ENCODE measurements at places on chromosomes 4 and X.

GRCh38 chr4:7892212-7893019 lies 47.2 kb downstream of the AFAP1 start:
- DNase-seq = no peak

DNA sequence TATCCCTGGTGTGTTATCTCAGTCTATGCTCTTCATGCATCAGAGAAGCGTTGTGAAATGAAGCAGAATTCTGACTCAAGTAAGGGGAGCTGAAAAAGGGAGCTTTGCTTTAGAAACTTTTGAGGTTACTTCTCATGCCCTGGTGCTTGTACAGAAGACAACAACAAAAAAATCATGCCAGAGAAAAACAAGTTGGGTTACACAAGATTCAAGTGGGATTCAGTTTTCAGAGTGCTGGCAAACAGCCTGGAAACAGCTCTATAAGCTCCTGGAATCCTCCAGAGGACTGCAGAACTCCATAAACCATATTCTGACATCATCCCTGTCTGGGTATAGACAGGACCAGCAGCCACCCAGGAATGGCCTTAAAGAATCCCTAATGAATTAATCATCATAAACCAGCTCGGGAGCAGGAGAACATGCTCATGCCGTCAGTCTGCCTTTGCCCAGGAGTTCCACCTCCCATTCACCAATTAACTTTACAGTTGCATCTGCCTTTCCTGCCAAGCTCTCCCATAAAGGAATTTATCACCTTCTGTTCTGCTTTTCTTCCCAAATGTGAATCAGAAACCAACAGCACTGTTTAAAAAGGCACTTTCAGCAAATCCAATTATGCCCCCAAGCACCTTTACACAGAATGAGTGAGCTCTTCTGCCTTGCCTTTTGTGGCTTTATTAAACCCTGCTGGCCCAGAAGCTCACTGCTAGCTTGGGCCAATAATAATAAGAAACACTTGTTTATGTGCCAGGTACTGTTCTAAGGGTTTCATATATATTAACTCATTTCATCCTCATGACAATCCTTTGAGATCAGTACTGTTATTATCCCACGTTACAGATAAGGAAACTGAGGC lies 54.5 kb upstream of the FBXW7 start:
- DNase-seq = no peak

- peak; percentile 49 for DNase-seq
These were observed at the start of gene SOWAHB for GRCh38 chr4:76897536-76898384. TSS of gene SOWAHB (minus strand) at chr4:76898144. CDS start at chr4:76897849, 295 bp downstream.

DNA sequence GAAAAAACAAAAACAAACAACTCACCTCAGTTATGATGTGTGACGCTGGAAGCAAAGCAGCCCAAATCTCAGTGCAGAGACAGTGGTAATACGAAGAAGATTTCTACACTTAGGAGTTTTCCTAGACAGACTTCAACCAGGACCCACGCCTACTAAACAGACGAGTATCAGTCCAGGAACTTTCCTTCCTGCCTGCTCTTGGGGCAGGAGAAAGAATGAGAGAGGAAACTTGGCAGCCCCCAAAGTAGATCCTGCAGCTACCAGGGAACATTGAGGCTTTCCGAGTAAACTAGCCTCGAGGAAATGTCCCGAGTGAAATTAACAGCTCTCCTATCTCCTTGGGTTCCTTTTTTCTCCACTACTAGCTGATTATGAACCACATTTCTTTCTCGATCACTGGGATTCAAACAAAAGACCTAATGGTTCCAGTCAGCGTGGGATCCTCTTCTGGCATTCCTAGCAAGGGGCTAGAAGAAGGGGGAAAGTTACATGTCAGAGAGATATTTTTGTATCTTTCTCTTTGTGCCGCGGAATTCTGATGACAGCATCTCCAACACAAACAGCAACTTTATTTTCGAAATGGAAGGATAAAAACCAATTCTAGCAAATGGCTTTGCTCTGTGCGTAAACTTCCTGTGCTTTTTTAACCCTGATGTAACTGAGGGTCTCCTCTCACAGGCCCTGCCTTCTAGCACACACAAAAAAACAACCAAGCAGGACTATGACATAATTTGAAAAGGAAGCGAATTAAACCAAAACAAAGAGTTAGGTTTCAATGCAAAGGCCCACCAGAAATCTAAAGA lies 53.2 kb downstream of the PPM1K start:
- DNase-seq = no peak

GRCh38 chrX:153643431-153644351 lies 3.3 kb upstream of the DUSP9 start:
- no peak for DNase-seq

GRCh38 chr4:102449751-102450352 lies 51.3 kb upstream of the NFKB1 start:
- DNase-seq = peak; percentile 12

DNA sequence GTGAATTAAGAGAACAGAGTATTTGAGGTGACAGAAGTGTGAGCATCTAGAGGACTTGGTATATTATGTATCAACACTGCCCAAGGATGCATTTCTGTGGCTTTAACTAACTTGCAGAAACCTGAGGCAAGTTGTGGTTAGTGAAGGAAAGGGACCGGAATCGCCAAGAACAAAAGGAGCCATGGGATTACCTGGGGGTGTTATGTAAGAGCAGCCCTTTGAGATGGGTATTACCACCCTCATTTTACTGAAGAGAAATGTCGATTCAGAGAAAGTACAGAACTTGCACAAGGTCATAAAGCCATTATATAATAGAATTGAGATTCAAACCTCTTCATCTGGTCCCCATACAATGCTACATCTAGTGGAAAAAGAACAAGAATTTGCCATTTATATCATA lies 14.3 kb downstream of the TENM3 start:
- no peak for DNase-seq

Data from 8988T (cell line).